ENCODE measurements at places on chromosomes 4 and X.

DNA sequence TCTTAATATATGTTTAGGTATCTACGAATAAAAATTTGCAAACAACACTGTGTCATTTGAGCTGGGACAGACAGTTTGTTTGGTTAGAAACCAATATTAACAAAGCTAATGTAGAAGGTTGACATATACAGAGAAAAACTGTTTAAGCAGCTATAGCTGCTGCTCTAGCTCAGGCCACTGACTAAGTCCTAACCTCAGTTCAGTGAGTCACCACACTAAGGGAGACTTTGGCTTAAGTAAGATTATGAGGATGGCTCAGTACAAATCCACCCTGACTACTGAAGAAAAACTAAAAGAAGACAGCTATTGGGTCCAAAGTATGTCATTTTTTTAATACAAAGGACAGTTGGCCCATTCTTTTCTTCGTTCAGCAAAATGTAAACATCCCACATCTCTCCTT, 717.3 kb upstream of the ACTRT1 start:
- DNase-seq: no peak

DNA sequence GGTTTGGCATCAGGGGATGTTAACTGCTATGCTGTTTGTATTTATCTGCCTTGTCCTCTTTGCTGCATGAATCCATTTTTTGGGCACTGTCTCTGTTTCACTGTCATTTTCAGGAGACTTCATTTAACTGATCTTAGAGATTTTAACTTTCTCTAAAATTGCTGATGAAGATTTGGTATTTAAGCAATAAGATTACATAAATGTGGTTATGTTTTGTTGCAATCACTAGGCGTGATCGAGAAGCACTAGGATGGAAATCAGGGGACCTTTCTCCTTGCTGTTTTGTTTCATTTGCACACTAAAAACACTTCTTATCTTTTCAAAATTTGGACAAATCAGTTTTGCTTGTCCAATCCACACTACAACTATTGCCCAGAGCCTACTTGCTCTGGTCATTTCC, 15.4 kb downstream of the CXCL2 start:
- no peak for DNase-seq

DNA sequence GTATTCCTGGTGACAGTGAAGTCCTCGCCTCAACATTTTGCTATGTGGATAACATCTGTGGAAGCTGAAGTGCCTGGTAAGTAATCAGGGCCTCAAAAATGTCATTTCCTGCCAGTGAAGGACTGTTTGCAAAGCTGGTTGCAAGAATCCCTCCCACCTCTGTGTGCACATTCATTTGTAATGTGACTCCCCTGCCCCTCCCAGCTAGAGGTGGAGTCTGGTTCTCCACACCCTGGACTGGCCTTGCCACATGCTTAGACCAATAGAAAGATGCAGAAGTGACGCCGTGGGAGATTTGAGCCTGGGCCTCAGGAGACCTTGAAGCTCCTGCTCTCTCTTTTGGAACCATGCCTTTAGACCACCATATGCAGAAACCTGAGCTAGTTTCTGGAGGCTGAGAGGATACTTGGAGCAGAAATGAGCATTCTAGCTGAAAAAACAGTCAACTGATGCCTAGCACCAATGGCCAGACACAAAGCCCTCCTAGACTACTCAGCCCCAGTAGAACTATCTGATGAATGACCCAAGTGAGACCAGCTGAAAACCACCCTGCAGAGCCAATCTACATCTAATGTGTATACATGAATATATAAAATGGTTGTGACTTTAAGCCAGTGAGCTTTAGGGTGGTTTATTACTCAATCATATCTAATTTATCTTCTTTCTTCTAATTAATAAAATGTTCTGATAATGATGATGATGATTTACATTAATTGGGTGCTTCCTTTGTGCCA, 47.8 kb upstream of the CRMP1 start:
- no peak for DNase-seq

GRCh38 chrX:68651110-68651509, 3.6 kb downstream of the STARD8 start:
- DNase-seq: no peak

DNA sequence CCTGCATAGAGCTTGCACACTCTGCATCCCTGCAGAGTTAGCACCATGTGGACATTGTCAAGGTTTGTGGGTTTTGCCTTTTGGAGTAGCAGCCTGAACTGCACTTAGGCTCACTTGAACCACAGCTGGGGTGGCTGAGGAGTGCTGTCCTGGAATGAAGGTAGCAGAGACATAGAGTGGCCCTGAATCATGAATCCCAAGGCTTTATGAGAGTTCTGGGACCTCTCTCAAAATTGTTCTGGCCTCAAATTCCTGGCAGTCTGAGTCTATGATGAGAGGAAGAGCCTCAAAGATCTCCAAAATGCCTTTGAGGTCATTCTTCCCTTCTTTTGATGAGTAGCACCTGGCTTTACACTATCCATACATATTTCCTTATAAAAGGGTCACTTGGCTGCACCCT, 37.1 kb upstream of the ADH1C start:
- no peak for DNase-seq

DNA sequence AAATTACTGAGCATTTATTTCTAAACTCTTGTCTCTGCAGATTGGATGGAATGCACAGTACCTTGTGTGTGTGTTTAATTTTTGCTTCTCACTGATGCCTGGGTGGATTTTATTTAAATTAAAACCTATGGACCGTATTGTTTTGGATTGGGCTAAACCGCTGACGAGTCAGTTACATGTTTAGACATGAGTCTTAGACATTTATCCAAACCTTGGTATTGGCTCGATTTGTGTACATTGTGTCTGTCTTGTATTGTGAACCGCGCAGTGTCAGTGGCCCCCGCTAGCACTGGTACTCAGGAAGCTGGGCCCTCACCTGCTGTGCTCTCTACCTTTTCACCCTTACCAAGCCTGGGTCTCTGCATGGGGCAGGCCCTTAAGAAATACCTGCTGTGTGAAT, 40.8 kb upstream of the TADA2B start:
- DNase-seq: no peak

DNA sequence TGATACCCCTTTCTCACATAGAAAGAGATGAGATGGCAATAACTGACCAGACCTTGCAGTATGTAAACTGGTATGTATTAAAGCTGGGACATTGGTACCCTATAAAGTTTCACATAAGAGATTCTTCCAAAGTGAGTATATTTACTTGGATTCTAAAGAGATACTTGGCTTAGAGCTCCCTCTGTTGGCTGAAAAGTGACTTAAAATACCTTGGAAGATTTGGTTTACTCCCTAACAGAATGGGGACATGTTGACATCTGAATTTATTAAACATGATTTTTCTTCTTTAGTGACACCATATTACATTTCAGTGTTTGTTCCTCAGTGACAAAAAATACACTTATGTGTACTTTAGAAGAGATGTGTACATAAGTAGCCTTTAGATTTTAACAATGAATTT, 47.9 kb upstream of the RGN start:
- DNase-seq: peak; percentile 80

DNA sequence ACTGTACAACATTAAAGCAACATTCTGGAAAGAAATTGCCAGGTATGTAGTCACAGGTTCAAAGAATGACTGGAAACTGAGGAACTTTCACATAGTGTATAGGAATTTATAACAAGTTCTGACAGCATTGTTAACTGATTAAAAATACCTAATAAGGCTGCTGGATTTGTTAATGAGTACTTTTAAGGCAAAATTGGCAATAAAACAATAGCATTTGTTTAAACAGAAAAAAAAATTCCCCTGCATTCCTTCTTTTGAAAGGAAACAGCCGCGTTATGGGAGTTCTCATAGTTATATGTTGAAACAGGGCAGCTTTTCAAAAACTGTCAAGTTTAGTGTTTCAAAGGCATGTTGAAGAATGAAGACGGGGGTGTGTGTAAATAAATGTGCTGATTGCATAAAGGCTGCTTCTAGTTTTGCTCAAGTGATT, 282.5 kb upstream of the FAT1 start:
- no peak for DNase-seq

DNA sequence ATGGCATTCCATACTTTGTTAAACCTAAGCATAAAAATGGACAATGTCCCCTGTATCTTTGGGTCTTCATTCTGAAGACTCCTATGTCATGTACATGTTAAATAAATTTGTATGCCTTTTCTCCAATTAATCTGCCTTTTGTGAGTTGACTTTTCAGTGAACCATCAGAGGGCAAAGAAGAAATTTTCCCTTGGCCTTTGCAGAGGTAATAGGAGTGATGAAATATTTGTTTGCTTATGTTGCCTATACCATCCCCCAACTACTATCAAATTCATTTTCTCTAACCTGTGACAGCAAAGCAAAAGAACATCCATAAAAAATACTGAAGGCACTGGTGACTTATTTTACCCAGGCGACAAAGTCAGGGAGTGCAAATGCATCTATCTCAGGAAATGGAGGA, 18.2 kb downstream of the NAAA start:
- no peak for DNase-seq

DNA sequence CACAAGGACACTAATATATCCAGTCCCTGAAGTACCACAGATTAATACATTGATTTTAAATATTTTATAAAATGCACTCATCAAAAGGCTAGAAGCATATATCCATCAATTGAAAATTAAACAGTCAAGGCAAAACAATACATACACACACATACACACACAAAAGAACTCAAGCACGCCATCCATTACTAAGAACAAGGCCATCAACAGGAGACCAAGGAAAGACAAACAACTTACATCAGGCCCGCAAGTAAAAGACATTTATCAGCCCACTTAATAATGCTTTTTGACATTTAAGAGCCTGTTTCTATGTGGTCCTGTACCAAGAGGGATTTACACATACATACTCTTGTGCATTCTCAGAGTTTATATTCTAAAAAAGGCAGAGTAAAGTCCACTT, 50.0 kb upstream of the ZNF827 start:
- no peak for DNase-seq

DNA sequence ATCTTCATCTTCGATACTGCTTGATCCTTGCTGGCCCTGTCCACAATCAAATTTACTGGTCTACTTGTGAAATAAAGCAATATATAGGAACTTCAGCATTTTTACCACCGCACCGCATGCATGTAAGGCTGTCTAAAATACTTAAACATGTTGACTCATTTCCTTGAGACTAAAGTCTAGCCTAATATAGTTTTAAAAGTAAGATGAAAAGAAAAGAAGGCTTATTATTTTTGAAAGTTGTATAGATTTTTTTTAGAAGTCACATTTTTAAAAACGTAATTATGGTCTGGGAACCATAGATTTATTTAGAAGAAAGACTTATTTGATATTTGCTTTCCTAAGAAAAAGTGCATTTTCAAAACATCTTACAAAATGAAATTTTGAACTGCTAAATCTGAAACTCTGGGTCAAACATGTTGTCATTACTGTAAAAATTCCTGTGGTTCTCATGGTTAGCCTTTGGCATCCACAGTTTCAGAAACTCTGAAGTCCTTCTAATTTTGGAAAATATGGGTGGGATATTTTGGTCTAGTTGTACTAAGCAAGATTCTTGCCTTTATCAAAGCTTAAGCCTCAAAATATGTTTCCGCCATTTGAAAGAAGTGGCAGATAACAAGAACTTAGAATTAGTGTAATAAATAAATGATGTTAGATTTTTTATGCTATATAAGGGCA, 423.5 kb upstream of the CTSO start:
- no peak for DNase-seq

DNA sequence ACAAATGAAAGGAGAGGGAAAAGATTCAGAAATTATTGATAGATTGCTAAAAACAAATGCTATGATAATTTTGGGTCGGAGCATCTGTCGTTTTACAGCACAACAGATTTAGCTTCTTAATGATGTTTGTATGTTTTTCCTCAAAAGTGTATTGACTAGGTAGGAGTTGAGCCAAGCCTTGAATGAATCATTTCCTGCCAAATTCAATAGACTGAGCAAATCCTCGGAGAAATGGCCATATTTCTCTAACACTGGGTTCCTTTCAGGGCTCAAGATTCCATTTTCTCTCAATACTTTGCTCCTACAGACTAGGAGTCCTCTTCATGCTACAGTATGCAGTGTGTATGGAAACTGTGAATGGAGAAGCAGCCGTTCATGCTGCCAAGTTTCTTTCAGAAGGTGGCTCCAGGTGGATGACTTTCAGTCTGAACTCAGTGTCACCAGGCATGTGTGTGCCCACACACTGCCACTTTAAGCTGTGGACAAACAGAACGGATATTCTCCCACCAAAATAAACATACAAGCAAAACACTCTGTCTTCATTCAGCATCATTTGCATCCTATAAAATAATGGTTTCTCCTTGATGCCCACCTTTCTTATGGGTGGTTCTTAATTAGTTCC, 146.0 kb downstream of the TBL1X start:
- DNase-seq: peak; percentile 20

DNA sequence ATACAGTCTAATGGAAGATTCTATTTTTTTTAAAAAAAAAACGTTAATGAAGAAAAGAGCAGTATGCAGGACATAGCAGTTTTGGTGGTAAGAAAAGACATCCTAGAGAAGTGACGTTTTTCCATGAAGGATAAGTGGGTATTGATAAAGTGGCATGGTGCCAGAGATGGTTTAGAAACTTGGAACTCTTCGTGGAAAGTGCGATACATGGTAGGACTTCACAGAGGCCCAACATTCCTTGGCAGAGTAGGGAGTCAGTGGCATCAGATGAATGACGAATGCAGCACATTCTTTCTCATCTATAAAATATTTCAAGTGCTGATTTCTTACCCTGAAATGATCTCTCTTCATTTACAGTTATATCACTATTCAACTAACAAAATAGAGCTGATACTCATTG, 298.7 kb downstream of the CCSER1 start:
- DNase-seq: no peak

DNA sequence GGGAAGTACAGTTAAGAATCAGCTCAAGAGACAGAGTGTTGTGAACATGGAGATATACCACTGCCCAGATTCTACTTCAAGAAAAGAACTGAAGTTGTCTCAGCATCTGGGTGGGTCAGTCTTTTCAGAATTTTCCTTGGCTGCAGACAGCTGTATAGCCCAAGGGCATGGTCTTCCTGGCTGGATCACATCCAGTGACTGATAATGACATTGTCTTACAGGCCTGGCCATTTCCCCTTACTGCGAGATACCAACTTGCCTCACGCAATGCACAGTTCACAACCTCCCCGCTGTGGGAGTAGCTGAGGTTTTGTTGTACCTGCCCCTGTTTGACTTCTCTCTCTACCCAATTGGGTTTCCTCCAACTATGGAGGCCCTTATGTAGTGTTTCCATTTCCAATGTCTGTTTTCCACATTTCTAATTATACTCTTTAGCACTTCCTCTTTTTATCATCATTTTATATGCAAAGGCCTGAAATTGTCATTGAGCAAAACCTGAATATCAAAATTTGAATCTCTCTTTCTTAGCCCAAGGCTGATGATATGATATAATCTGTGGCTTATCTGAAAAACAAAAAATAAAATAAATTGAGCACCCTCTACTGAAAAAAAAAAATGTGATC, 209.1 kb downstream of the NAF1 start:
- no peak for DNase-seq

- no peak for DNase-seq
Measured at GRCh38 chr4:2942532-2943363, 20.5 kb downstream of the NOP14 start.

GRCh38 chr4:100555611-100556337, 38.0 kb upstream of the EMCN start:
- no peak for DNase-seq

- DNase-seq: no peak
Measured at GRCh38 chr4:73892966-73893365, 23.8 kb downstream of the CXCL1 start.

Data from midbrain (tissue), 1 donor.